NCI-H1105 treated with DMSO at 0.1 percent for 48 hours (cell line): ENCODE measurements at places on chromosomes 7 and 10.
A peak's percentile ranks its signal among the peaks of the same experiment; 100 is the strongest.

DNA sequence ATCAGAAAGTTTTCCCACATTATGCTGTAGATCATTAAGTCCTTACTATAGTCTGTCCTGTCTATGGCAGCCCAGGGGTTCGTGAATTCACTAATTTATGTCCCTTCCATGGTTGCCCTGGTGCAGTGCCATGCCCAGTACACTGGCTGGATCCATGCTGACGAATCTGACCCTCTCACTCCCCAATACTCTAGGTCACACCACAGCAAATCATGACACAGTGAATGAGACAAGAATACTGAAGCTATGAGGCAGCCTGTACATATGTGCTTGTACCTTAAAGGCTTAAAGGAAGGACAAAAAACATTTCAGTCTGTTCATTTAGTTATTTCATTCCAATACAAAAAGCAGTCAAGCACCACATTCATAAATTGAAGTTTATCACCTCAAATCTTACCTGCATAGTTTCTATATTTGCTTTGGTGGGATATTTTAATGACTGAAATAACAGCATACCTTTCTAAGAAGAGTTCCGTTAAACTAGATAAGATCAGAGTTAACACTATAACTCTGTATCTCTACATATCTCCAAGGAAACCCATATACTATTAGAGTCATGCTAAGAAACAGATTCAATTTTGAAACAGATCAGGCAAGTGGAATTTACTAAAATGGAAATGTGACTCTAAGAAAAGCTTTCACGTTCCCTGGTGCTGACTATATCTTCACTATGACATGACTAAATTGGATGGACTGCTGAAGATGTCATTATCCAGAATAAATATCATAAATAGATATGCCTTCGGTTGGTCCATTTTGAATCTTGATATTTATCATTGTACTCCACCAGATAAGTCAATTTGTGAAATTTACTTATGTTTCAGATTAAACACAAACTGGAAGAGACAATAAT lies 36.7 kb downstream of the OSBPL3 start:
- no peak for DNase-seq

- DNase-seq: no peak
Measured at GRCh38 chr10:44849936-44850335, 61.2 kb upstream of the TMEM72 start.

- no peak for DNase-seq
Measured at GRCh38 chr10:114632869-114633715, 25.0 kb downstream of the ABLIM1 start.

DNA sequence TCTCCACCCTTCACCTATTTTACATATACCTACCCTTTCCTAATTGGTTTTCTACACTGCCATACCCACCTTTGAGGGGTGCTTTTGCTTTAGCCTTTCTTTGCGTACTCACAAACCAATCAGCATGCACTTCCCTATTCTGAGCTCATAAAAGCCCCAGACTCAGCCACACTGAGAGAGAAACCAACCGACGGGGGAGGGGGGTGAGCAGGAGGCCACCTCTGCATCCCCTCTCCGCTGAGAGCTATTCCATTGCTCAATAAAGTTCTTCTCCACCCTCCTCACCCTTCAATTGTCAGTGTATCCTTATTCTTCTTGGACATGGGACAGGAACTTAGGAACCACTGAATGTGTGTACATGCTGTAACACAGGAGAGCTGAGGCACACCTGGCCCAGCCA lies 9.0 kb upstream of the FKBP9 start:
- DNase-seq: no peak

GRCh38 chr7:51706851-51707250 lies 390.2 kb upstream of the COBL start:
- no peak for DNase-seq

GRCh38 chr7:92766461-92767003 lies 69.8 kb downstream of the CDK6 start:
- DNase-seq: no peak

- no peak for DNase-seq
Measured at GRCh38 chr10:30727524-30727923, 98.0 kb upstream of the LYZL2 start.

DNA sequence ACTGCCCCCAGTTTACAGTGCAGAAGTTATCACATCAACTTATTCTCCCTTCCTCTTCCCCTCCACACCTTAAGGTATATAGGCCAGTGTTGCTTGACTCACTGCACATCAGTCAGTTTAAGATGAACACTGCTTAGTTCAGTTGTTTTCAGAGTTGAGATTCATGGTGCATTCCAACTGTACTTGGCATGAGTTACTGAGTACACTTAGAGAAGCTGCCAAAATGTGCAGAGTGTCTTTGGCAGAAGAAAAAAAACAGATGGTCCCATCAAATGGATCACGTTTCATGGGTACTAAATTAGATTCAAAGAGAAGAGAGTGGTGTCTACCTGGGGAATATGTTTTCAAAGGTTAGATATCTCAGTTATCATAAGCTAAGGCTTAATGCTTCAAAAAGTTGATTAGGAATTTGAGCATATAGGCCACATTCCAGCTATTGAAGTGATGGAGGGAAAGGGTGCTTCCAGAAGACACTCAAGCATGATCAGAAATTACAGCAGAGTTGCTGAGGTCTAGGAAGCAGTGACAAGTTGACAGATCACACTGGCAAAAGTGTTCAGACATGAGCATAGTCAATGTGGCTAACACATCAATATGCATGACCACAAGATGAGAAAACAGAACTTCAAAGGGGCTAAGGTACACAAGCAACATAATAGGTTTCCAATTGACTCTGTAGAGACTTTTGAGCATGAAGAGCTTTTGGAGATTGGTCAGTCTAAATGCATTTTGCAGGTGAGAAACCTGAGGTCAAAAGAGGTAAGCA lies 579.2 kb upstream of the CELF2 start:
- DNase-seq: no peak

- no peak for DNase-seq
Measured at GRCh38 chr10:69963835-69964710, 88.6 kb upstream of the MACROH2A2 start.

- peak; percentile 55 for DNase-seq
Measured at GRCh38 chr10:35940141-35941041, 298.3 kb upstream of the FZD8 start.

GRCh38 chr7:134357486-134357885 lies 40.8 kb upstream of the SLC35B4 start:
- DNase-seq: no peak

- DNase-seq: no peak
Measured at GRCh38 chr7:151824373-151824933, 52.5 kb downstream of the PRKAG2 start.
